ENCODE measurements at places on chromosomes 2 and 18.

DNA sequence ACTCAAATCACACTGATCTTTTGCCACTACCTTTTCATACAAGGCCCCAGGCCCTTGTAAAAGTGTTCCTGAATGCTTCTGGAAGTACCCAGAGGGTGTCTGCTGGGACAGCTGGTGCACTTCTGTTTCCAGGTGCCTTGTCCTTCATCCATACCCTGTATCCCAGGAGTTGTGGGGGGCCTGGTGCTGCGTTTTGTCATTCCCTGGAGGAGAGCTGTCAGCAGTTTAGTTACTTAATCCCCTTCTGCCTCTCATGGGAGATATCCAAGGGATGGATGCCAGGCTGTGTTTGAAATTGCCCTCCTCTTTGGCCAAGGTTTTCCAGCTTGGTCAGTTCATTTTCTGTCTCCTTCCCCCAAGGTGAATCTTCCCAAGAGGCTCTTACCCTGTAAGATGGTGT is 158.3 kb downstream of the WDSUB1 start:
- DNase-seq, result no peak

- DNase-seq, result no peak
Measured at GRCh38 chr2:2855297-2855696, 522.3 kb downstream of the EIPR1 start.

- no peak for DNase-seq
Measured at GRCh38 chr2:40189881-40190280, 262.0 kb downstream of the SLC8A1 start.

DNA sequence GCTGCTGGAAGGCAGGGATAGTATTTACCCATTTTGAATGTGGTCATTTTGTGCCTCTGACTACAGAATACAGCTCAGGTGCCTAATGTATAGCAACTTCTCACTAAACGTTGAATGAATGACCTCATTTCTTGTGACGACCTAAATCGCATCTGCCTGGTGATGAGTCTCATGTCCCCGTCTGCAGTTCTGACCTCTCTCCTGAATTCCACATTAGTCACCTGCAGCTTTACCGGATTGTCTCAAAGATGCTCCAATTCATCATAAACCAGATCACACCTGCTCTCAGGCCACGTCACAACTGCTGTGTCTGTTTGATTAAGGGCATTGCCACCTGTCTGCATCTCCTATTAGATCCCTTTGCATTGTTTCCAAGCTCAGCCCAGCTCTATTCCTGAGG is 133.6 kb upstream of the MYT1L start:
- no peak for DNase-seq

DNA sequence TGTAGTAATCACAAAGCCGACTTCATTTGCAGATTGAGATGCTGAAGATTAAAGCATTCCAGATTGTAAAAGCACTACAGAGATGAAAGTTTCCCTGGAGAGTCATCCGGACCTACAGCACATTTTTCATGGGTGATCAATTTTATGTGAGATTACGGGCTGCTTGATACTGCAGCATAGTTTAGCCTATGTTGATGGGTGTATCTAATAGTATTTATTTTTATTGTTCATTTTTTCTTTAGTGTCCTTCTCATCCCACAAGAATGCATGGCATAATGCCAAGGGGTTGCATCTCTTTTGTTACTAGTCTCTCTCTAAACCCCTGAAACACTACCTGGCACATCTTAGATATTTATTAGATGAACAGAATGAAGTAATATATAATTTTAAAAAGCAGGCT is 240.4 kb downstream of the MBD2 start:
- DNase-seq, result no peak

DNA sequence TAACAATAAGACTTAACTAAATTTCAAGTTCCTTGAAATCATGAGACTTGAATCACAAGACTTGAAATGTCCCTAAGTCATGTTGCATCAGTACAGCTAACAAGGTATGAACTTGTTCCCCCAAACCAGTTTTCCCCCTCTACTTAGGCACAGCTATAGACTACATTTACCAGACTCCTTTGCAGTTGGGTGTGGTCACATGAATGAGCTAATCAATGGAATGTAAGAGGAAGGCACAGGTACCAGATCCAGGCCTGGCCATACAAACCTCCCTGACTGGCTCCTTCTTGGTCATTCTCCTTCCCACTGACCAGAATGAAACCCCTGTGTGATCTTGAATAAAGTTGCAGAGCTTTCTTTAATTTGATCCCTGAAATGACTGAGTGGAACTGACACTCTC is 77.8 kb downstream of the DNER start:
- DNase-seq, result no peak

DNA sequence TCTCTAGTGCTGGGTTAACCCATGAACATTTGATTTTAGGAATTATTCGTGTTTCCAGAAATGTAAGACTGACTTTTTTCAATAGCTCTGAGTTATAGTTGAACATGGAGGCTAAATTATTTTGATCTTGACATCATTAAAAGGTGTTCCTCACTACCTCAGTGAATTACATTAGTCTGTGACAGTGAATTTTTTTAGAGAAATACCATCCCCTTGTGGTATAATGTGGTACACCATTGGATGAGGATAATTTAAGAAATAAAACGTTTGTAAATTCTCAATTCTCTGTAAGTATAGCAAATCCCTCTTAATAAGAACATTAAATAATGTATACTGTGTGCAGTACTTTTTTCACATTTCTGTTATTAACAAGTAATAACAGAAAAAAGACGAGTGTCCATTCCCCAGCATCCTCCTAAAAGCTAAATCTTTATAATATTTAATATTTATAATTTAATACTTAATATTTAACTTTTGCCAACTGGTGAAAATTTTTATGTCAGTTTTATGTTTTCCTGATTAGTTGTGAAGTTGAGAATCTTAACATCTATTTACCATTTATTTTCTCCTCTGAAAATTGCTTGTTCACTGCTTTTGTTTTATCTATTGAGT is 70.3 kb upstream of the CWC22 start:
- peak; percentile 5 for DNase-seq

DNA sequence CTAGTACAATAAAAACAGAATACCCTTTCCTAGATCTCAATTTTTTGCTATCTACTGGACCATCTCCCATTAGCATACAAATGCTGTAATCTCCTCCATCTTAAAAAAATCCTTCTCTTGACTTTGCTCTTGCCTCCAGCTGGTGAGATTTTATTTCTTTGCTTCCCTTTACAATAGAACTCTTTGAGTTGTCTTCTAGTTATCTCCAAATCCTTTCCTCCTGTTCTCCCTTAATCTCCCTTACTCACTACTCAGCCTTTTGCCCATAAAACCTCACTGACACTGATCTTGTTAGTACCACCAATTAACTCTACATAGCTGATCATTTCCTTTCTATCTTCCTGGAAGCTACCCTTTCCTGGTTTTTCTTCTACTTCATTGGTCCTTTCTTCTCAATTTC is 63.5 kb upstream of the FRZB start:
- DNase-seq, result no peak

DNA sequence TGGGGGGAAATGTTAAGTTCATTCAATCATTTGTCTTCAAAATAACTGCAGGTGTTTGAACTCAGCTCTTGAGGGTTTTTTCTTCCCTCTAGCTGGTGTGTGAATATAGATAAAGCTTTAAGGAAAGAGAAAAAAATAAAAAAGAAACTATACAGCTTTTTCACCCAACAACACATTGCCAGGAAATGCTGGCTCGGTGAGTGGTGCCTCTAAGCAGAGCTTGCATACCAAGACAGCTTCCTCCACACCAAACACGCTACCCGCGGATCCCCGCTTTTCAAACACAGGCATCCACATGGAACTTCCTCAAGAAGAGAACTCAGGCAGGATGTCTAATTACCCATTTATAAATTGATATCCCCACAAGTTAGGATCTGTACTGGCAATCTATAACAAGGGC is 69.8 kb upstream of the TANK start:
- no peak for DNase-seq

DNA sequence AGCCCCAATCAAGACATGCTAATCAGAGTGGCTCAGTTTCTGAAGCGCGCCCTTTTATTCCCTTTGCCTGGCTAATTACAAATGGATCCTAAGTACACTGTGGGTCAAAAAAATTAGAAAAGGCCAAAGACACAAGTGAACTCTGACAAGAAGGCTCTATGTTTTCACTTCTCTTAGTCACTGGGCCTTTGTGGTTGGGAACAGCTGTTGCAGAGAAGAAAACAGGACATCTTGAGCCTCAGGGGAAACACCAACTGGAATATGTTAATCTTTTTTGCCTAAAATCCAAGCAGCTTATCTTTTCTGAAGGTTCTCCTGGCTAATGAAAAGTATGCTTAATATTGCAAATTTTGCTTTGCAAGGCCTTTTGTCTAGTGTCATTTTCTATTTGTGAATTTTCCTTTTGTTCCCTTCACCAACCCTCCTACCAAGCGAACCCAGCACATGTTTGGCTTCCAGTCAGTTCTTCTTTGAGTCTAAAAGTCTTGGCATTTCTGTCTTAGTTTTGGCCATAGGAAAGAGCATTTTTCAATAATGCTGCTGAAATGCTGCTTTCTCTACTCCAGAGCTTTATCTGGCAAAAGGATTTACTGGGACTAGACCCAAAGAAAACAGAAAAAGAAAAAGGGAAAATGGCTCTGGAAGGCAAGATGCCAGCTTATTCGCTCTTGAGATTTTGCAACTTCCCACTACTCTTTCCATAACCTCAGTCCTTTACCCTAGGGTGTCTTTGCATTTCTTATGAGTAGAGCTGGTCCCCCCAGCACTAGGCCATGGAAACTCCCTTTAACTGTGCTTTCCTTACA is 440.2 kb upstream of the ST6GAL2 start:
- peak; percentile 75 for DNase-seq

DNA sequence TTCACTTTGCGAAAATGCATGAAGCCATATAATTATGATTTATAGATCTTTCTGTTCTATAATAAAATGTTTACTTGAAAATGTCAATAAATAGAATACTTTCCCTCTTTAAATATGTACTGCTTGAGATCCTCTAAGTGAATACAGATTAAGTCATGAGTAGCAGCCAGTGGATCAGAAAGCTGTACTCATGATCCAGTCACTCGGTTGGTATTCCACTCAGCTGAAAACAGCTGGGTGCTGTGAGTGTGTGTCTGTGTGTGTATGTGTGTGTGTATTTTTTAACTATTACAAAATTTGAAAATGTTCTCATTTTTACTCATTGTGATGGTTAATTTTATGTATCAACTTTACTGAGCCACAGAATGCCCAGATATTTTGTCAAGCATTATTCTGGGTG is 141.6 kb upstream of the CYP26B1 start:
- no peak for DNase-seq

GRCh38 chr2:70089220-70089982 is 2.1 kb downstream of the PCBP1 start:
- peak; percentile 48 for DNase-seq

DNA sequence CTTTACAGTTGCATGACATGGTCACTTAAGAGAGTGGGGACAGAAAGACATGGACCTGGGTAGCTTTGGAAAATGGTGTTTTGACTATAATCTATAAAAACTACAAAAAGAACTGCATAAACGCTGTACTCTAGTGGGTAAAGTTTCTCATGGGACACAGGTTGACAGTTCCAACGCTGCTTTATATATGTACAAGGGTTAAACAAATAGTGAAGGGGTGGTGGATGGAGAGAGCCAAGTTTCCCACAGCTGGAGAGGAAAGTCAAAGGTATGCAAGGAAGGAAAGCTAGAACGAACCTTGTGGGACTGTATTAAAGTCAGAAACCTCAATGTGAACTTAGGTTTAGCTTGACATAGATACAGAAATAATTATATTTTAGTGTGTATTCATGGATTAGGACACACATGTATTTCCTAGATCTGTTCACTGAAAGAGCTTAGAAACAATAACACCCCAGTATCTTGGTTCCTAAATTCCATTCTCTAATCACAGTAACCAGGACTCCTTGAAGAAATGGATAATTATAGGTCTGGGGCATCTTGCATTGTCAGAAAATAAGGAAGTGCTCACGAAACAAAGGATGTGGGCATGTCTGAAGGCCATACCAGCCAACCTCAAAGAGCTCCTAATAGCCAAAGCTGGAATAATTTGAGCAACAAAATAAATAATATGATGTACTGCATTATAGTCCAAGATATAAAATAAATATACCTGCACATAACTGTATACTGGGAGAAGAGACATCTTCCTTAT is 28.8 kb downstream of the TANC1 start:
- no peak for DNase-seq

- DNase-seq, result no peak
Measured at GRCh38 chr2:141105763-141106162, 1025.1 kb downstream of the LRP1B start.

DNA sequence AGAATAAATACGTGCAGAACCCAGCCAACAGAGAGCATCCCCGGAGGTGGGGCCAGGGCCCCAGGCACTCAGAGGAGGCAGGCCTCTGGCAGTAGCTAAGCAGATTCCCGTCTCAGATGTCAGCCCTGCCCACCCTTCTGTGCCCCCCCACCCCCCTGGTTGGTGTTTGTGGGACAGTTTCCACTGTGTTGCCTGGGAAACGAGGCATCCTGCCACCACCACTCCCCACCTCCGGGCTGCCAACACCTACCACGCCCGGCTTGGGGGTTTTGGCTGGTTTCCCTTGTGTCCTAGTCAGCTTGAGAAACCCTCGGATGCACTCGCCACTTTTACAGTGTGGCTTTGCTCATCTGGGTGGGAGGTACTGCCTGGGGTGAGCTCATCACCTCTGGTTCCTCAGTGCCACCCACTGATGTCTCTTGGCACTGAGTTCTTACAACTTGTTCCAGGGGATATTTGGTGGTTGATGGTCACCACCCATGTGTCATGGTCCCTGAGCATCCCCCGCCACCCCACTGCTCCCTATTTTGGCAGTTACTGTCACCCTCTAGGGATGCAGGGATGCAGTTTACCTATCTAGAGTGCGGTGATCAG is 72.4 kb upstream of the YWHAQ start:
- no peak for DNase-seq

DNA sequence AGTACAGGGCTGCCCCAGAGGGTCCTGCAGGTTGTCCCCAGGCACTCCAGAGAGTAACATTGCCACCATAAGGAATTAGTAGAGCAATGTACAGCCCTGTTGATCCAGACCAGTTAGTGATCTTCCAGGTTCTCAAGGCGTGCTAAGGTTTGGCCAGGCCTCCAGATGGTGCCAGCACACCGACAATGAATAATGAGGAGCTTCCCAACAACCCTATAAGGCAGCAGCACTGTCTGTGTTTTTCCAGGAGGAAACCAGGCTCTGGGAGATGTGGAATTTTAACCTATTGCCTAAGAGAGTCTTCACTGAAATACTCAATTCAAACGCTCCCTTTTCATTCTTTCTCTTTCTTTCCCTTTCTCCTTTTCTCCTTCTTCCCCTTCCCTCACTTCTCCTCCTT is 122.1 kb downstream of the MGAT5 start:
- DNase-seq, result peak; percentile 88
